NCI-H1092 (cell line): ENCODE measurements at places on chromosomes 7 and 10.

DNA sequence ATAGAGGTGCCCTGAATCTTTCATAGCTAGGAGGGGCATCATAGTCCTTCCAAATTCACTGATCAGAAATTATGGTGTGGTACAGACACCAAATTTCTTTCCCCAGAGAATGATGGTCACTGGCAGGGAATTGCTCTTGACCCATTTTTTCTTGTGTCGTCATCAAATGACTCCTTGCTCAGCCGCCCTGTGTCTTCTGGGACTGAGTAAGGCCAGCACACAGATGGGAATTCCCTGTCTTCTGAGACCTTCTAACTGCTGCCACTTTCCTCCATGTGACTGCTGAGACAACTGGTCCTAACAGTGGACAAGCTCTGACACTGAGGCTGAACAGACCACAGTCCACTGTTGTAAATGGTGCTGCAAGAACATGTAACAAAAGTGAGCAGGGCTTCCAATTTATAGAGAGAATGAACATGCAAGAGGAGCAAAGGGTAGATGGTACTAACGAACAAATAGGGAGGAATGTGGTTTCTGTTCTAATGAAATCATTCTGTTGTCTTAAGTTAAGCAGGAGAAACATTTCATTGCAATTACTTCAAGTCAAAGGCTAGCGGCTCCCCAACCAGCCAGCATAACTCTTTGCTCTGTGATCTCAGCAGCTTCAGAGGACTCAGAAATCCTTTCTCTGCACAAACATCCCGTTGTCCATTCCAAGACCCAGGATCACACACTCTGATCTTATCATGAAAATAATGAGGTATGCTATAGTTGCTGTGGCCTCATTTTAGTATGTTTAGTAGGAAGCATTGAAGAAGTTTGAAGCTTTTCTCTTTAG, 235.9 kb upstream of the PRSS1 start:
- DNase-seq = no peak

GRCh38 chr10:72243822-72244437, 27.9 kb upstream of the ASCC1 start:
- no peak for DNase-seq

- peak; percentile 76 for DNase-seq
Measured at GRCh38 chr10:102644646-102645387, 538 bp downstream of the TRIM8 start.

GRCh38 chr7:48033922-48034321, 1.4 kb upstream of the C7orf57 start:
- DNase-seq = no peak

DNA sequence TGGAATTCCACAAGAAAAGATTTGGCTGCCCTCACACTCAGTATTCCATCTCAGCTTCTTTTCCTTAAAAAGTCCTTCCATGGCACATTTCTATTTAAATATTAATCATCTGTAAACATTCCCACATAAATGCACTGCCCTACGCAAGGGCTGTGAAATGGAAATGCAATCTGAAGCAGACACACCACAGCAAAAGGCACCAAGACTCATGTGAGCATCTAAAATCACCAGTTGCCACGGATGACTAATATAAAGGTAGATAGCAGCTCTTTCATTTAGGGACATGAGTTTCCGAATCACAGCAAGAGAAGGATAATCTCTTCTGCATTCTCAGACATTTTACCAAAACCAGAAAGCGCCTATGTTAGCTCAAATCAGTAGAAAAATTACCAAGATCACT, 31.6 kb downstream of the COA1 start:
- no peak for DNase-seq

DNA sequence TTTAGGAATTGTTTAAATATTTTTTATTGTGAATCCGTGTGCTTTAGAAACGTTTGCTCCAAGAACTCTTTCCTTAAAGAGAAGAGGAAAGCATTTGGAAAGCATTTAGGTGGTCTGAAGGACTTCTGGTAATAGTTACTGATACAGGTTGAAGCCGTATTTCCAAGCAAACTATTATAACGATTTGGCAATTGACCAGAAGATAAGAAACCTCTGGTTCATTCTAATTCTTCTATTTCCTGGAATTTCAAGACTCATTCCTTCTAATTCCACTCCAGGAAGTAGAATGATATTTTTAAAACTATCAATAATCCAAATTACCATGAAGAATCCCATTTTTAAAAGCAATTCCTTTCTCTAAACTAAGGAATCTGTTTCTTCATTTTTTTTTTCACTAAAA, 158.9 kb upstream of the AGR3 start:
- no peak for DNase-seq

DNA sequence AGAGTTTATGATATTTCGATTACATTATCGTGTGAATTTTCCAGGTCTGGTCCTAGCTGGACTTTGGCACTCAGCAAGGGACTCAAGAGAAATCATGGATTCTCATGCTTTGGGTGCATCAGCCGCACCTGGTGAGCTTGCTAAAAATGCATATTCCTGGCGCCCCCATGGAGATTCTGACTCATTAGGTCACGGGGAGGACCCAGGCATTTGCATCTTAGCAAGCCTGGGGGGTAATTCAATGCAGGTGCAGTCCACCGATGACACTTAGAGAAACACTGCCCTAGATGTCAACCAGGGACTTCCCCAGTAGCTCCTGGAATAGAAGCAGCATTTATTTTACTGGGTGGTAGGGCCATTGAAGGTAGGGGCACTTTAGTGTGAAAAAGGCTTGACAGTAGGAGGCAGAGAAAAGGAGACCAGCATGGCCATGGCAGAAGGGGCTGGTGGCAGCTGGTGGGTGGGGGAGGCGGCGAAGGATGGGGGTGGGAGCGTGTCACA, 29.9 kb upstream of the PDCD4 start:
- no peak for DNase-seq

DNA sequence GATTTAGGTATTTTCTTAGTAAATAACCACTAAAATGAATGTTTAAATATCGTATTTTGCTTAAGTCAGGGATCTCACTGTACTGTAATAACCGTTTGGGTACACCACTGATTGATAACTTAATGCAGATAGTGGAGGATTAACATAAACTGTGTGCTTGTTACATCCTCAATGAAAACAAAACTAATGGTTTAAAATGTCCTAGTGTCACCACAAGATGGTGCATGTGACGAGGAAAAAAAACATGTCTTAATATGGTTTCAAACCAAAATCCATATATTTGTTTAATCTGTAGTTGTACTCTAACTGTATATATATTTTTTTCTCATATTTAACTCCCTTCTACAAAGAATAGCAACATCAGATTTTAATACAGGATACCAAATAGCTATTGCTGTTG, 19.2 kb downstream of the ARMC10 start:
- DNase-seq = no peak

DNA sequence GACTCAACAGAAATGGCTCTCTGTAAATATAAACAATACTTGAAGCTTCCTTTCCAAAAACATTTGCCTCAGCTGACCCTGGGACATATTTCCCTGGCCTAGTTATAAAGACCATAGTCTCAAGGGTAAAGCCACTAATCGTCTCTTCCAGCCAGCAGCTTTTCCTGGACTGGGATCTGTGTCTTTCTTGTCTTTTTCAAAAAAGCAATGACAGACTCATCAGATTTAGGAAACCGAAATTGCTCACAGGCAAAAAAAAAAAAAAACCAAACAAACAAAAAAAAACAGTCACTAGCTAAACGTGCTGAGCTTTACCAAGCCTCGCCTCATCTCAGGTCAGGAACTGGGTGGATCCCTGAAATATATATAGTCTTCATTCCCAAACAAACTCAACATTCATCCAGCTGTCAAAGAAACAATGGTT, 23.5 kb downstream of the STN1 start:
- DNase-seq = no peak

DNA sequence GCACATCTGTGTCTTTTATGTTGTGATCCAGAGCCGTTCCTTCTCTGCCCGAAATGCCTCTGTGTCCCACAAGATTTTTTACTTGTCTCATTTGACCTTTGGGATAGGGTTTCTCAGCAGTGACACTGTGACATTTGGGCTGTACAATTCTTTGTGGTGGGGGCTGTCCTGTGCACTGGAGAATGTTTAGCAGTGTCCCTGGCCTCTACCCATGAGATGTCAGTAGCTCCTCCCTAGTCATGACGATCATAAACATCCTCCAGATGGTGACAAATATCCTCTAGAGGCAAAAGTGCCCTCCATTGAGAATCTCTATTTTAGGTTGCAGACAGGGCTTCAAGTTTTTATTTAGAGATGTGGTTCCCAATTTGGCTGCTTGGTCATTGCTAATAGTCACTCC, 91.3 kb downstream of the PPP1R17 start:
- no peak for DNase-seq

DNA sequence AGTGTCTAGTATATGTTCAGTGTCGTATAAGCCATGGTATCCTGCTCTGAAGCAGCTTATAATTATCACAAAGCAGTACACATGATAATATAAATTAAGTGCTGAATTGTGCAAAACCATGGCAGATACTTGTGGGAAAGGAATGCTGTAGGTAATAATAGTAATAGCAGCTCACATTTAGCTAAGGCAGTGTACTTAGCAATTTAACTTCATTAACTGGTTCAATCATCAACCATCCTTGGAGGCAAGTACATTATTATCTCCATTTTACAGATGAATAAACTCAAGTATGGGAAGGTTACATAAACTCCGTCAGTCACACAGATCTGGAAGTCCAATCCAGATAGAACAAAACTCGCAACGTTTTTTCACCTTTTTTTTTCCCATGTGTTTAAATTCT, 21.6 kb upstream of the RNF148 start:
- DNase-seq = no peak

GRCh38 chr7:41880107-41880506, 177.2 kb upstream of the INHBA start:
- no peak for DNase-seq

DNA sequence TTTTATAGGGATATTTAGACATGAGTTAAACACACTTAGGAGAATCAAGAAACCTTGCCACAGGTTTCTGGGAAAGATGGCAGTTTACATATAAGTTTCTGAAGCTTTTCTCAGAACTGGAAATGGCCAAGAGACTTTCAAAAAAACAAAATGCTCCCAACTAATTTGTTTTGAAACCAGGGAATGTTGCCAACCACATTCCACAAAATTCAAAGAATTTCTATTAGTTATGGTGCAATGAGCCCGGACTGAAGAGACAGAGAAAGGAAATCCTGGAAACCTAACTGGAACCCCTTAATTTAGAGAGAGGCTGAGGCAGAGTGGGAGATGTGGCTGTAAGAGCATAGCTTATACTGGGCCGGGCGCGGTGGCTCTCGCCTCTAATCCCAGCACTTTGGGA, 128.5 kb downstream of the PTEN start:
- DNase-seq = no peak

DNA sequence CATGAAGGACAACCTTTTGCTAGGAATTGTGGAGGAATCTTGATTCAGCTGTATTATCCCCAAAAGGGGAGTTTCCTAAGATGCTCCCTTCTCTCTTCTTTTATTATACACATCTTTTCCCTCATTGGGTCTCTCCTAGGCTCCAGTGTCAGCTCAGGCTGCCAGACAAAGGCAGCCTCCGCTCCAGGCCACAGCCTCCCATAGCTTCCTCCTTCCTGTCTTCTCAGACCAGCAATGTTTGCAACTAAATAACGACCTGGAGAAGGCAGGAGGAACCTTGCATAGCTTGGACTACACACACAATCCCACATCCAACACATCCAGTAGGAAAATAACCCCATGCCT, 12.3 kb downstream of the SFXN3 start:
- DNase-seq = no peak

- no peak for DNase-seq
Measured at GRCh38 chr10:36837416-36837815, 288.0 kb upstream of the ANKRD30A start.

DNA sequence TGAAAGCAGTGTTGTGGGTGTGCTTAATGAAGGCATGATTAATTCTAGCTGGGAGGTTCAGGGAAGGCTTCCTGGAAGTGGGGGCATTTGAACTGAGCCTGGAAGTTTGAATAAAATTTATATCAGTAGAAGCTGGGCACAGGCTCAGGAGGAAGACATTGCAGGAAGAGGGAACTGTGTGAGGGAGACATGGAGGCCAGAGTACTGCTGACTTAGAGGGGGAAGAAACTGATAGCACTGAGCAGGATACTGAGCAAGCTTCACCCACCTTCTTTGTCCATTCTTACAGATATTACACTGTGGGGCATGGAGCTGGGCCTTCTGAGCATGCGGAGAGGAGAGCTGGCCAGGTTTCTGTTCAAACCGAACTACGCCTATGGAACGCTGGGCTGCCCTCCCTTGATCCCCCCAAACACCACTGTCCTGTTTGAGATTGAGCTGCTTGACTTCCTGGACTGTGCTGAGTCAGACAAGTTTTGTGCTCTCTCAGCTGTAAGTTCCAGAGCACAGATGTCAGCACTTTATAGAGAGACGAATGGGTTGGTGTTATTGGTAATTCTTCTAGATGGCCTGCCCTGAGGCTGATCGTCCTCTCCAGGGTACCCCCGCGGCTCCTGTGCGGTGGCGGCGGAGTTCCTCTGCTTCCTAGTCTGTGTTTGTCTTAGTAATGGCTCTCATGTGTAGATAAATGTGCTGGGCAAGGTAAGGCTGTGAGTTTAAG, 2.1 kb downstream of the FKBP6 start:
- no peak for DNase-seq

DNA sequence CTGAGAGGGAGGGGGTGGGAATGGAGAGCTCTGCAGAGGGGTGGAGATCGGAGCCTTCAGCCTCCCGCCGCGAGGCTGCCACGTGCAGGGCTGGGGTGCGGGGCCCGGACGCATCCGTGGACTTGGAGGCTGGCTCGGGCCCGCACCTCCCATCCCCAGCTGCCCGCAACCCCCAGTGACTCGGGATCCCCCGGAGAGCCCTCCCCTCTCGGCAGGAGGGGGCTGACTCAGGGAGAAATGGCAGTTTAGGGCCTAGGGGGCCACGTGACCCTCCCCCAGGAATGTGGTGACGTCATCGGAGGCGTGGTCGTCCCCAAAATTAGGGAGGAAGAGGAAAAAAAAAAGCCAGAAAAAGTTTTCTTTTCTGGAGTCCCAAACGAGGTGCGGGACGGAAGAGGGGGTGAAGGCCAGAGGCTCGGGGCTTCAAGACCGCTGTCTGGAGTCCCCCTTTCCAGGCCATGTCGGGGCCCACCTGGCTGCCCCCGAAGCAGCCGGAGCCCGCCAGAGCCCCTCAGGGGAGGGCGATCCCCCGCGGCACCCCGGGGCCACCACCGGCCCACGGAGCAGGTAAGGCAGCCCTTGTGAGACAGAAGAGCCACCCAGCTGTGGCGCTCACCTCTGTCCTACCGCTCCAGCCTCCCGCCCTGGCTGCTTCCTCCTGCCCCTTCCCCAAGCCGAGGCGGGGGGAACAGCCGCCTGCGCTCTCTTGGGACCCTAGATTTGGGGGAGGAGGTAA, at the start of gene TRIP6:
Gene TRIP6, plus strand, starts transcription at position 348 of the 736 bp plus-strand sequence. Its CDS starts 111 bp downstream, at position 459.
- DNase-seq = no peak

DNA sequence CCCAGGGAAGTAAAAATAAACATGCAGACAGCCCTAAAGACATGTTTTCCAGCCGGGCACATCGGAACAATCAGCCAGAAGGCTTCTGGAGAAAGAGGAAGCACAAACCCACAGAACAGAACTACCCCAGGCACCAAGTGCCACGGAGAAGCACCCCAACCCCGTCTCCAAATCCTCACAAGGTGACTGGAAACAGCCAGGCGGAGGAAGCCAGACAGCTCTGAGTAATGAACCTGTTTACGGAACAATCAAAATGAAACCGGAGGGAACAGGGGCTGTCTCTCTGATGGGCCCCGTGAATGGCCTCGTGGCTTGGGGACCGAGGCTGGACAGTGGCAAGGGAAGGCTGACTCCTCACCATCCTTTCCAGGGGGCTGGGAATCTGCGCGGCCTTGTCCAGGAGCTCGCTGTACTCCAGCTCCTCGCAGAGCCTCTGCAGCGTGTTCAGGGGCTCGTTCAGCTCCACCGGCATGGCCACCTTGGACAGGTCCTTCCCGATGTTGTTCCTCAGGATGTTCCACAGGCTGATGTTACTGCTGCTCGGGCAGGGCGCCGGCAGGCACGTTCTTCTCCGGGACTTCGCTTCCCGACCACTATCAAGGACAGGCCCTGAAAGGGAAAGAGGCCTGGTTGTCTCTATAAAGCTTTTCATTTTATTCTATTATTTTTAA, 77.0 kb upstream of the GSDME start:
- no peak for DNase-seq
